ENCODE measurements at places on chromosomes 5 and 9.
A peak's percentile ranks its signal among the peaks of the same experiment; 100 is the strongest.

- no peak for DNase-seq
Measured at GRCh38 chr5:75156585-75156984, 80.1 kb downstream of the ANKRD31 start.

DNA sequence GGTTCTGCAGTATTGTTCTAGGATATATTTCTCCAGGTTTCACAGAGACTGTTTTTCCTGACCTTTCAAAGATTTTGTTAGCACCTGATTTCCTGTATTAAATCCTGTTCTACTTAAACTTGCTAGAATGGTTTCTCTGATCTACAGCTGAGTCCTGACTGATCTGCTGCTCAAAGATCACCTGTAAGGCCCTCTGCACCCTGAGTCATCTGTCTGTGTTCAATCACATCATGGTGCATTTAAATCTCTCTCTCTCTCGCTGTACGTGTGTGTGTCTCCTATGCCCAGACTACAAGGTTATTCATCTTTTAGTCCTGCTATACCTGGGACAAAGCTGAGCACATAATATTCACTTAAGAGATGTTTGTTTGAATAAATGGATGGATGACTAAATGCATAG lies 13.3 kb upstream of the C5orf63 start:
- no peak for DNase-seq

- no peak for DNase-seq
Measured at GRCh38 chr9:4997631-4998030, 12.6 kb downstream of the JAK2 start.

DNA sequence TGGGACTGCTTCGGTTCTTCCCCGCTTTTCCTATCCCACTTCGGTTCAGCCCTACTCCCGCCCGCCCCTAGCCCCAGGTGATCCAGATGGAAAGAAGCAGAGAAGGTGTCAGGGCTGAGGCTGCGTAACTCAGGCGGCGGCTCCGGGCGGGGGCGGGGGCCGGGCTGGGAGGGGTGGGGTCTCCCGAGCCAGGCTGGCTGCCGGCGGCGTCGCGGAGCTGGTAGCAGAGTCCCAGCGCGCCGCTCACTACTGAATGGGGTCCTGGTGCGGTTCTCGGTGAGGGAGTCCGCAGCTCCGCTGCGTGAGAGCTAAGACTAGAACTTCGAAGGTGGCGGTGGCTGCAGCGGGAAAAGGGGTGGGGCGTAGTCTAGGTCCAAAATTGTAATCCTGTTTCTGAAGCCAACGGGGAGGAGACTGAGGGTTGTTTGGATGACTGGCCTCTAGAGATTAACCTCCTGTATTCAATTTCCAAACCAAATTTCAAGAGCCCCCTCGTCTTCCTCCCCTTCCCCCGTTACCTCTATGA lies 1.4 kb downstream of the PRR16 start:
- DNase-seq: no peak

- DNase-seq: no peak
Measured at GRCh38 chr9:131727795-131728545, 11.9 kb downstream of the RAPGEF1 start.

GRCh38 chr5:6248132-6248531 lies 130.2 kb downstream of the MED10 start:
- no peak for DNase-seq

- DNase-seq: no peak
Measured at GRCh38 chr5:172452398-172453205, 1.7 kb downstream of the SH3PXD2B start.

- no peak for DNase-seq
Measured at GRCh38 chr5:154228696-154229095, 38.2 kb downstream of the GALNT10 start.

- no peak for DNase-seq
Measured at GRCh38 chr9:34010979-34011378, 37.7 kb downstream of the UBAP2 start.

DNA sequence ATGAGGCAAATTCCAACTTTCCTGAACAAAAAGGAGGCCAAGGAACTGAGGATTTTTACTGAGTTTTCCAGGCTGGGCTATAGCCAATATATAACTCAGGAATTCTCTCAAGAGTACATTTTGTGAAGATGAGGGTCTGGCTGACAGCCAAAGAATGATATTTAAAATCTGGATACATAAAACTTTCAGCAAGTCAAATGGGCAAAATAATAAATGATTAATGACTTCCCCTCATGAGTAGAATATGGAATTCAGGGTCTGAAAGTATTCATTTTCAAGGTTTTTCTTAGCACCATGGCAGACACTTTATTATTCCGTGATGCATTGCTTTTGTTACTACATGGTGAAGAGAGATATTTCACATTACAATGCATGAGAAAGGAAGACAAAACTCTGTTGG lies 7.8 kb downstream of the FAM81B start:
- DNase-seq: no peak

DNA sequence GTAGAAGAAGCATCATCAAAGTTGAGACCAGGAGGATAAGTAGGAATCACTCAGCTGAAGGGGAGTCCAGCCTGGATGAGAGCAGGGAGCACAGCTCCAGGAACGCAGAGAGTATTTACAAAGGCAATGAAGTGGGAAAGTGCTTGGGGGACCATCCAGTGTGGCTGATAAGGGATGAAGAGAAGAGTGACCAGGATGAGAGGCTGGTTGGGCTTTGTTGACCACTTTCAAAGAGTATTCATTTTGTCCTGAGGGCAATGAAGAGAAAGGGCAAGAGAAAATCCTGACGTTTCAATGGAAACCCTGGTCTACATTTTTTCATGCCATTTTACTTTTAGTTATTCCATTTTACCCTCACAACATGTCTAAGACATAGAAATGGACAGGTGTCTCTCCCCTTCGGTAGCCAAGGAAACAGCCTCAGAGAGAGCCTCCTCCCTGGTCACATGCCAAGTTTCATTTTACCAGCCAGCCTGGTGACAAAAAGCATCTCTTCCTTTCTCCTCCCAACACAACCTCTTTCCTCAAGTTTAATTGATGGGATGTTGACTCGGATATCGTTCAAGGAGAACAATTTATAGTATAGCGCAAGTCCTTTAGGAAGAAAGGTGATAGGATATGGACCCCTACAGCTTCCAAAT lies 492.7 kb upstream of the CLINT1 start:
- DNase-seq: no peak

DNA sequence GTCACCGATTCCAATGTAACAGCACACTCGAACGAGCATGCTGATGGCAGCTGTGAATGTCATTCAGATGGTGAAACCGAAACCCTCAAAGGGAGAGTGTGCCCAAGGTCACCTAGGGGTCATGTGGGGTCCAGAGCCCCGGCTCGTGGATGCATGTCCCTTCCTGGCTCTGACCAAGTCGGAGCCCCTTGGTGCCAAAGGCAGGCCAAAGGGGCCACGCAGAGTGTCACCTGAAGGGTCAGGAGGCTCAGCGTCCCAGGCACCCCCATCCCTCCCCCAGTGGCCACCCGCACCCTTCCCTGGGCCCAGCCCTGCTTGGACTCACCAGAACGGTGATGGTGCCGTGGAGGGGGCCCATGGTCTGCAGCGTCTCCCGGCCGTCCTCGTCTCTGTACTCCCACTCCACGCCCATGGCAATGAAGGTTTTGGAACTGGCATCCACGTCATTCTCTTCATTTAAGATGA lies 69.5 kb downstream of the ZNF354C start:
- no peak for DNase-seq

DNA sequence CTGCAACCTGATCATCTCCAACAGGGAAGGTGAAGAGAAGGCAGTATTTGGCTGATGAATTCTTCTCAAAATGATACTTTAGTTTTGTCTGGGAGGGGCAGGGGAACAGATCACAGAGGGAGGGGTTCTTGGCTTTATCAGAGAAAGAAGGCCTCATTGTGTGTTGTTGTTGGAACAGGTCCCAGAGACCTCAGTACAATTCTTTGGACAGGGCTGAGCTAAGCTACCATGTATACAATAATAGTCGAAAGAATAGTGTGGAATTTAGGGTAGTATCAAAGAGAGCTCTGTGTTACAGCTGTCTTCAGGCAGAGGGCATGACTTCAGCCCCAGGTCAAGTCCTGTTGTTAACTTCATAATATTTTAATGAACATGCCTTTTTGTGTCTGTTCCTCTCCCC lies 39.9 kb downstream of the ARHGAP26 start:
- DNase-seq: no peak

- no peak for DNase-seq
Measured at GRCh38 chr5:78610636-78611035, 37.9 kb downstream of the LHFPL2 start.

GRCh38 chr5:56845277-56845676 lies 29.9 kb downstream of the MAP3K1 start:
- no peak for DNase-seq

DNA sequence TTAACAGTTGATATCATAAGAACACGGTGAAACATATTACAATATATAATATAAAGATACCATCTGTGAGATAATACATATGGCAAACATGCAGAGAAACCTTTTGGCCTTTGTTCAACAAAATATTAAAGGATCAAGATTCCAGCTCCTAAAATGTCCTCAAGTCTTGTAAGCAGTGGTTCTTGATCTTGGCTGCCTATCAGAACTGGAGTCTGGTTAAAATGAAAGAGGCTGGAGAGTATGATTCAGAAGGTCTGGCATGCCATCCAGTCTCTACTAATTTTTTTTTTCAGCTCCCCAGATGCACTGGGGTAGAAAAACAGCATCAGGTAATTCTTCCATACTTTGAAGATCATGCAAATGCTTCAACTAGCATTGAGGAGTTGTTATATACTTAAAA lies 83.2 kb downstream of the TNC start:
- DNase-seq: no peak

- DNase-seq: peak; percentile 34
Measured at GRCh38 chr9:130042885-130043653, at the start of gene FNBP1. Gene FNBP1 (minus strand): TSS chr9:130043189. CDS start chr9:130042975, 214 bp downstream.

DNA sequence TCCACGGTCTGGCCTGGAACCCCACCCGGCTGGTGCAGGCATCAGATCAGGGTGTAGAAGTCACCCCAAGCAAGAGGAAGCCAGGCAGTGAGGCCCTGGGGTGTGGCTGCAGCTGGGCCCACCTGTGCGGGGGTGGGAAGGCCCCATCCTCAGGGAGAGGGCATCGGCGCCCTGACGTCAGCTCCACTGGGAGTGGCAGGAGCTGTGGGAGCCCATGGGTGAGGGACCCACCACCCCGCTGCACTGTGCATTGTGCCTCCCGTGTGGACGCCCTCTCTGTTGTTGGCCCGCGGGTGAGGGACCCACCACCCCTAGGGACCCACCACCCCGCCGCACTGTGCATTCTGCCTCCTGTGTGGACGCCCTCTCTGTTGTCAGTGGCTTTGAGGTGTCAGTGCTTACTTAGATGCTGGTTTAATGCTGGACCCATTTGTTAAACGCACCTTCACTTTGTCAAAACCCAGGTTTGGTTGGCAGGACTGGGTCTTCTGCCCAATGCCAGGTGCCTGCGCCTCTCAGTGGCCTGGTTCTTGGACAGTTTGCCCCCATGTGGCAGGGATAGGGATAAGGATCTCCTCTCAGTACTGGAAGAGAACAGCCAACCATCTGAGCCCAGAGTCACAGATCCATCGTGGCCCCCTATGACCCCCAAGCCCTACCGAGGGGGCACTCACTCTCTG lies 6.9 kb upstream of the EXOC3 start:
- DNase-seq: no peak

DNA sequence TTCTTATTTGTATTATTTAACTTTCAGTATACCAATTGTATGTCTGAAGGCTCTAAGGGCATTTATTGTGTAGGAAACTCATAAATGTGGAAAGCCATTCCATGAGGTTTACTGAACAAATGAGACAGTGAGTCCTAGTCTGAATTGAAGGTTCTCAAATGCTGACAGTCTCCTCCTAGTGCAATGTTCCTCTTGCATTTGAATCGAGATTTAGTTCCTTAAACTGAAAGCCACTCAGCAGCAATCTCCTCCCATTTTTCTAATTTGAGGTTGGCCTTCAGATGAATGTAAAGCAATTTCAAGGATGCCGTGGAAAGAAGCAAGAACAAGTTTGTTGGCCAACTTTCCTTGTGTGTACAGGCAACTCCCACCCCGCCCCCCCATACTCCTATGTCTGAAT lies 493.2 kb upstream of the KLF4 start:
- DNase-seq: no peak

- peak; percentile 16 for DNase-seq
Measured at GRCh38 chr9:84397151-84397728, 56.7 kb upstream of the SLC28A3 start.

GRCh38 chr5:93800988-93801811 lies 59.8 kb upstream of the POU5F2 start:
- DNase-seq: no peak

GRCh38 chr5:96794757-96795156 lies 13.0 kb downstream of the ERAP1 start:
- no peak for DNase-seq

GRCh38 chr9:15116130-15116580 lies 190.9 kb downstream of the TTC39B start:
- no peak for DNase-seq

DNA sequence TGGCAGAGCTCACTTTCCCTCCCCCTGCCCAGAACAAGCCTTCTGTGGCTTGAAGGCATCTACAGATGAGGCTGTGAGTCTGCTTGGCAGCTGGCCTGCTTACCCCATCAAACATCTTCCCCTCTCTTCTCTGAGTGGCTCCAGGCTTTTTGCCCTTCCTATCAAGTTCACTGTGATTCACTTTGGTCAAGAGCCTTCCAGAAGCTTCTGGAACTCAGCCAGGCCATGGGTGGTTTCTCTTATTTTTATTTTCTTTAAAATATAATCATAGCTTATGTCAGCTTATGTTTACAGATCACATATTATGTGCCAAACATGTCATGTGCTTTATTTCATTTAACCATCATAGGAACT lies 267.0 kb downstream of the SEC61B start:
- DNase-seq: no peak

GRCh38 chr5:98470747-98471146 lies 302.7 kb upstream of the RGMB start:
- no peak for DNase-seq

DNA sequence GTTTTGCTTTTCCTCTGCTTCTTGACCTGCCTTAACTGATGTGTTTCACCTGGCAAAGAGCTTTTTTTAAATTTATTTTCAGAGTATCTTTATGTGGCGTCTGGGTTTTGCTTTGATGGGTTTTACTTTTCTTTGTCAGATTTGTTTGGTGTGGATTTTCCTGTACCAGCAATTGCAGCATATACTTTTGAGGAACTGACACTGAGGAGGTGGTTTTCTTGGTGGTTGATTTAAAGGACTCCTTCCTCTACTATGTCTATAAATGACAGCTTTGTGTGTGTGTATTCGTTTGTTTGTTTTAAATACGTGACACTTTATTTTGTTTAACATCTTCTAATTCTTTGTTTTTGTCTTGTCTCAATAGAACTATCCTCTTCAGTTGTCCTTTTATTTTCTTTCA lies 1071.9 kb upstream of the ARRDC3 start:
- DNase-seq: no peak

DNA sequence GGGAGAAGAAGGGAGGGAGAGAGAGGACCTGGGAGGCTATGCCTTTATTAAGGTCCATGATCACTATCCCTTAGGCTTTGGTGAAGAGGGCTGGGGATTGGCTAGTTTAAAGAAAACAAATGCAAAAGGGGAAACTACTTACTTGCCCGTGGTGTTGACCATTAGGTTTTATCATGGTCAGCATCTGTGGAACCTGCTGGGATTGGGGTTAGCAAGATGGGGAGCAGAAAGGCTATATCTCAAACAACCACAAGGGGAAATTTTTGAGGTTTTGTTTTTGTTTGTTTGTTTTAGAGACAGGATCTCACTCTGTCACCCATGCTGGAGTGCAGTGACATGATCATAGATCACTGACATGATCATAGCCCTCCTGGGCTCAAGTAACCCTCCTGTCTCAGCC lies 9.0 kb upstream of the RAD23B start:
- no peak for DNase-seq

Measured in brain pericyte (primary cell).